SHP77 (cell line): ENCODE measurements at places on chromosomes 2 and 18.

DNA sequence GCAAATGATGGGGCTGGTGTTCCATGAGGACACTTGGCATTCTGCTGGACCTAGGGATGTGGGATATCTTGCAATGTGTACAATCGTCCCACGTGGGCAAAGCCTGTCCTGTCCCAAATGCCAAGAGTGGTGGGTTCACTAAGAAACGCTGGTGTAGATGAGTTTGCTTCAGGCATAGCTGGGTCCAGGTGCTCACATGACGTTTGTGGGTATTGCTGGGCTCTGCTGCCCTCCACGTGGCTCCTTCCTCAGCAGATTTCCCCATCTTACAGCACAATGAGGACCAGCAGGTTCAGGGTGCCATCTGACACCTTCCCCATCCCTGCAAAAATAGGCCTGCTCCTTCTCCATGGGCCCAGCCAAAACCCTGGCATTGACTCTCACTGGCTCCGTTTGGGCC, 105.9 kb downstream of the SEPTIN10 start:
- no peak for DNase-seq

- DNase-seq, result no peak
These were observed 160.4 kb downstream of the NUP35 start for GRCh38 chr2:183284606-183285005.

- DNase-seq, result no peak
These were observed 143.6 kb downstream of the AFF3 start for GRCh38 chr2:99998651-99999320.

DNA sequence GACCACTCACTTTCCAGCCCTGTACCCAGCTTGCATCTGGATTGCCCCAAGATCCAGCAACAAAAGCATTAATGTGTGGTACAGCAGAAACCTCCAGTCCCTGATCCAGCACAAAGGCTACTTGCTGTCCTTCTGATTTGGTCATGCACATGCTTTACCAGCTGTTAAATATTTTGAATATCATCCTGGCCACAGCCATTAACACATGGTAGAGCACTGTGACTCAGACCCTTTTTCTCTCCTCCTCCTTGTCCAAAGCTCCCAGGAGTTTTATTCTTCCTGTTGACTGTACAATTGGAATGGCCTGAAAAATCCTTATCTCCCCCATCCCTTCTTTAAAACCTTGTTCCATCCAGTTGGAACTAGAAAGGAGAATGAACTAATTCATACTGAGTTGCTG, 419.7 kb upstream of the TNP1 start:
- DNase-seq, result no peak

GRCh38 chr2:7694076-7694985, 777.1 kb downstream of the RNF144A start:
- DNase-seq, result no peak

- no peak for DNase-seq
These were observed 71.1 kb downstream of the DOCK10 start for GRCh38 chr2:224971214-224971613.

DNA sequence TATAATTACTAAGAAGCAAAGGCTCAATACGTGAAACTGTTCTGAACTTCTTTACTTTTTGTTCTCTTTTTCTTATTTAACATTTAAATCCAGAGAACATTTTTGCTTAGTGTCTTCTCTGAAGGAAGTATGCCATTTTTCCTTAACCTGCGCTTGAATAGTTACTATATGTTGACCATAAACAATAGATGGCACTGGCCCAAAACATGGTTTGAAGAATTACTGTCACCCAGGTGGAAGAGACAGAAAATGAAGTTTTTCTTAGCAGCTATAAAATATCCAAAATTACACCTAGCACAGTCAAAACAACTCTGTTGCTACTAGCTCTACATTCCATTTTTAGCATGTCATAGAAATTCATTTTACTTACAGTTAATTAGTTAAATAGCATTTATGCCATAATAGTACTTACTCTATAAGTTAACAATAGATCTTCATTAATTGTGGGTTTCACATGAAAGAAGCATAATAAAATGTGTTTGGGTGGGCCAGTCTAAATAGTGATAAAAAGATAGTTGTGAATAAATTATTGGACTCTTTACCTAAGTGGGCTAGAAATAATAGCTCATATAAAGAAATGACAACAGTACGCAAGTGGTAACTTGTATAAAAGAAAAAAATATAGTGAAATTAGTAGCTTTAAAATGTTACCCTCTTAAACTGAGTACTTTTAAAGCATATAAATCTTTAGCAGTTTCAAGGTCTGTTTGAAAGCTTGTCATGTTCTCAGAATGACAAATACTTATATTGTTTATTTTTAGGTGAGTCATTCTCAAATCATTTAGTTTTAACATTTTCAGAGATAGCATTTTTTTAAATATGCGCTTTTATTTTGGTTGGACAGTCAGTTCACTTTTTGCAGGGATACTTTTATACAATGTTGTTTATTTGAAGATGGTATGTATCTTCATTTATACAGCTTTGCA, 3.7 kb downstream of the ETAA1 start:
- no peak for DNase-seq

DNA sequence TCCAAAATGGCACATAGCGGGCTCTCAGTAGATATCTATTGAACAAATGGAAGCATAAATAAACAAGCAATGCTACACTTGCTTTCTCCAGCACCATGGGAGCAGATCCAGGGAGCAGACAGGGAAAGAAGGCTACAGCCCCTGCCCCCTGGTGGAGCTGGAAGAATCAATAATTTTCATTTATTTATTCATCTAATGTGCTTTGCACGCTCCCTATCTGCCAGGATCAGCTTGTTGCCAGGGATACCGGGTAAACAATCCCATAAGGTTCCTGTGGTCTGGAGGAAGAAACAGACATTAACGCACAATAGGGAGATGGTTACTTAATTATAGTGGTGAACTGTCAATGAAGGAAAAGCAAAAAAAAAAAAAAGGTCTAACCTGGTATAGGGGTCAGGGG, 40.1 kb upstream of the CLASP1 start:
- peak; percentile 41 for DNase-seq

DNA sequence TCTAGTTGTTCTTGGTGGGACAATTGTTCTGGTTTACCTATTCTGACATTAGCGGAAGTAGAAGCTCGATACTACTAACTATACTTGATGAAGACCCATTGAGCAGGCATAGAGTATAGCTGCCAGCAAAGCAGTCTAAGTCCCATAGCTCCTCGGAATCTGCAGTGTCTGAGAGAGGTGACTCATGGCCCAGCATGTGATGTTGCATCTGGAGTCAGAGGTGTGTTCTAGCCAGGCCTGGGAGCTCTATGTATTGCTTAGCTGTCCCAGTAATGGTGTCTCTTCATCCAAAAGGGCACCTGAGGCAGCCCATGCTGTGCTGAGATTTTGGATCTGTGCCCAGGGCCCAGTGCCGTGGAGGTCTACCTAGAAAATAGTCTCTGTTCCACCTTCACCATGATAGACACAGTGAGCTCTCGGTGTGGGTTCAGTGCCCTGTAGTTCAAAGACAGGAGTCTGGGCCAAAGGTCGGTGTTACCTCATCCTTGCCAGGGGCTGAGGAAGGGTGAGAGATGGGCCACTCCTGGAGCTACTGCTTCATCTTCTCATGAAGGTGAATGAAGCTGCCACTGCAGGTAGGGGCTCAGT, 47.3 kb downstream of the MEX3C start:
- no peak for DNase-seq

DNA sequence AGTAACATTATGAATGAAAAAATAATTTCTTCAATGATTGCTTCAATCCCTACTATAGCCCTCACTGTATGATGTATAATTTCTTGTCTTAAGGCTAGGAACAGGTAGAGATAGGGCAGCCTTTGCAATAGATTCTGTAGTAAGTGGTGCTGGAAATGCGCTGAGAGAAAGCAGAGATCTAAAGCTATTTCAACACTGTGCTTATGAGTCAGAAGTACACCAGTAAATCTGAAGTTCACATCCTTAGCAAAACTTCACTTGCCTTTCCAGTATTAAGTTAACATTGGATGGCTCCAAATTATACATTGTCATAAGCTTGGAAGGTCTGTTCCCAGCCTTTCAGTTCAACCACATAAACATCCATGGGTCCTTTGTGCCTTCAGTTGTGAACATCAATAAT, 178.2 kb upstream of the EPHA4 start:
- no peak for DNase-seq

DNA sequence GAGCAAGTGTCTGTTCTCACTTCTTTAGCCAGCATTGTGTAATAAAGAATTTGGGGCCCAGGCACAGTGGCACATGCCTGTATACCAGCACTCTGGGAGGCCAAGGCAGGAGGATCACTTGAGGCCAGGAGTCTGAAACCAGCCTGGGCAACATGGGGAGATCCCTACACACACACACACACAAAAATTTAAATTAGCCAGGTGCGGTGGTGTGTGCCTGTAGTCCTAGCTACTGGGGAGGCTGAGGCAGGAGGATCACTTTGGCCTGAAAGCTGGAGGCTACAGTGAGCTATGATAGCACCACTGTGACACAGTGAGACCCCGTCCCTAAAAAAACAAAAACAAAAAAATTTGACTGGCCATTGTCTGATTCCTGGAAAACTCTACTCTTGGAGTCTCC, 8.3 kb downstream of the REV1 start:
- no peak for DNase-seq

- no peak for DNase-seq
These were observed 333.0 kb downstream of the IRS1 start for GRCh38 chr2:226466589-226466988.

GRCh38 chr2:129189617-129190319, 789.7 kb upstream of the RAB6C start:
- DNase-seq, result no peak
